DMS 273 treated with DMSO at 0.1 percent for 48 hours (cell line): ENCODE measurements at places on chromosomes 2 and 18.

DNA sequence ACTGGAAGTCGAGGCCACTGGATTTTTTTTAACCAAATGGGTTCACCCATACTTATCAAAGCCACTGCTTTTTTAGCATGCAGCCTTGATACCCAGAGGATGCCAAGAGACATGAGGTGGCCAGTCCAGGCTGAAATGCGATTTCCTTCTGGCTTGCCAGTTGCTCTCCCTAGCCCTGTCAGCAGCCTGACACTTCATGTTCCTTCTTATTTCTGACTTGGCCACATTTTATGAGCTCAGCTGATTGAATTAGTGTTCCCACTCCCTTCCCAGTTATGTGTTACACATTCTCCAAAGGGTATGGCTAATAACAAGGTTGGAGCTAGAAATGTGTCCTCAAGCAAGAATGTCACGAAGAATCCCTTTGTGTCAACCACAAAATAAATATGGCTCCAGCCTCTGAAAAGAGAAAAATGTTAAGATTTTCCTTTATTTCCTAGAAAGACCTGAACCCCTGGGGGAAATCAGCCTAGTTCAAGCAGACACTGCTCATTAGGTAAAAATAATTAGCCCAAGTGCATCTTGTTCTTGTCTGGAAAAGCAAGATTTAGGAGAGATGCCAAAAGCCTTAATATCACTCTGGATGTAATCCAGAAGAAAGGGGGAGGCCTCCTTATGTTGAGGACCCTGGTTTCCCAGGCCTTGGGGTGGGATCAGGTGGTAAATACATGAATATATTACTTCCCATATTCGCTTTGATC, 121.7 kb upstream of the TACR1 start:
- no peak for DNase-seq

DNA sequence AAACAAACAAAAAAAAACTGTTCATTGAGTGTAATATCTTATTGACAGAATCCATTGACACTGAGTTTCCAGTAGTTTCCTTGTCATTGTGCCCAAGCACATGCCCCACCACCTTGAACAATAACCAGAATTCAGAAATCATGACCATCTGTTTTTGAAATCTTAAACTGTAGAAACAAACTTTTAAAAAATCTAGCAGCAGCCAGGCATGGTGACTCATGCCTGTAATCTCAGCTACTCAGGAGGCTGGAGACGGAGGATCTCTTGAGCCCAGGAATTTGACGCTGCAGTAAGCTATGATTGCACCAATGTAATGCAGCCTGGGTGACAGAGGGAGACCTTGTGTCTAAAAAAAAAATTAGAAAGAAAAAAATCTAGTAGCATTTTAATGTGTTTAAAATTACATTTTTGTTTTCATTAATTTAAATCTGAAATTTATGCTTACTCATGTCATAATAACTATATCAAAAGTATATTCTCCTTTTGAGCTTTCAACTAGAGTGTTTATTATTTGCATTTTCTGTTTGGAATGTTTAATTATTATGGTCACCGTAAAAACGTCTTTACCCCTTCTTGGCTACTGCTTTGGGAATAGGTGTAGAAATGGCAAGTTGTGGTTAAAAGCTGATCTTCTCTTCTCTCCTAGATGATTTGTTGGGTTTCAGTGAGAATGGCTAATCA, 25.2 kb upstream of the STON1 start:
- DNase-seq = no peak

DNA sequence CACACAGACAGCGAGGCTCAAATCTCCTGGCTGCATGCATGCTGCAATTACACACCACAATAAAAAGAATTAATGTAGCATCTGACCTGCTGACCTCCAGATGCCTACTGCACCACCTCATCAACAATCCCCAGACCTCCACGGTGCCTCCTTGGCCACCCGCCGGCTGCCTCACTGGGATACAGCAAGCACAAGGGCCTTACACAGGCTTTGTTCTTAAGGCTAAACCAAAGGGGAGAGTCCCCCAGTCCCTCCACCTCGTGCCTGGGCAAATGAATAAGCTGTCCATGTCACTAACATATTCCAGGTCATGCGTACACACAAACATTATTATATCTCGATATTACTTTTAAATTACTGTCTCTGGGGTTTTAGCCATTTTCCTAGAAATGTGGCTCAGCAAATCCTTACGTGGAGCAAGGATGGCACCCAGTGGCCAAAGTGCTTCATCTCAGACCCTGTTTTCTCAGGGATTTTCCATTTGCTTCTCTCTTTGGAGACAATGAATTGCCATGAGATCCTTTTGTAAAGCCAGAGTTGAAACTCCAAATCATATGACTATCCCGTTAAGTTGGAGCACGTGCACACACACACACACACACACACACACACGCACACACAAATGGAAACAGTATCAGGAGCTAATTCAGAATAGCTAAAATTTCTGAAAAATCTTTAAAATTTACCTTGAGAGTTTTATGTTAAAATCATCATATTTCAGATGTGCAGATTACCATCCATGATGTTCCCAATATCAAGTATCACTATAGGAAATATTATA, 313.8 kb downstream of the PDE11A start:
- peak; percentile 31 for DNase-seq

- peak; percentile 78 for DNase-seq
Measured at GRCh38 chr2:215060861-215061536, 77.4 kb downstream of the ABCA12 start.

- no peak for DNase-seq
Measured at GRCh38 chr2:157830696-157831570, 45.2 kb downstream of the ACVR1 start.

DNA sequence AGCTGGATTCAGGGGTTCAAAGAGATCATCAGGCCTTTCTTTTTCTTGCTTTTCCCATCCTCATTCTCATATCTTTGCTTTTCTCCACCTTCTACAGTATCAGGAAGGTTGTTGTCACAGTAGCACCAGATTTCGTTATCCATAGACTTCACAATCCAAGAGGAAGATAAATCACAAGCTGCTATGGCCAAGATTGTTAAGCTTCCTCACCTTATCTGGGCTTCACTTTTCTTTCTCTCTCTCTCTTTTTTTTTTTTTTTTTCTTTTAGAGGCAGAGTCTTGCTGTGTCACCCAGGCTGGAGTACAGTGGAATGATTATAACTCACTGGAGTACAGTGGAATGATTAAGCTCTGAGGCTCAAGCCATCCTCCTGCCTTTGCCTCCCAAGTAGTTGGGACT, 93.5 kb downstream of the TTC27 start:
- DNase-seq = no peak

DNA sequence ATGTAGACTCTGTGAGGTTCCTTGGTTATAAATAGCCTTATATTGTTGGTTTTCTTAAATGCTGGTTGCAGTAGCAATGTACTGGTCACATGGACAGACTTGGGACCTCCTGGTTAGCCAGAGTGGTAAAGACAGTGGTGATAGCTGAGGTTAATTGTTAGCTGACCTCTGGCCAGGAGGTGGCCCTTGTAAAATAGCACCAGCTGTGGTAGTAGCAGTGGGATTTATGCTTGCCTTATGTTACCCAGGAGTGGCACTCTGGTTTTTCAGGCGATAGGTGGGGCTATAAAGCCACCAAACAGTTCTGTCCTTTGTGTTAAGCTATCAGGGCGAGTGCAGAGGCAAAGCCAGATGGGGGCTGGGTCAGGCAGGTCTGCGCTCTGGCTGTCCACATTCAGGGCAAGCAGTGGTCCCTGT, 94.8 kb upstream of the SRD5A2 start:
- DNase-seq = no peak

- DNase-seq = no peak
Measured at GRCh38 chr2:128748835-128749605, 430.4 kb upstream of the HS6ST1 start.

- no peak for DNase-seq
Measured at GRCh38 chr2:202373490-202373889, 2.6 kb upstream of the BMPR2 start.

GRCh38 chr2:159506202-159506601, 110.1 kb downstream of the BAZ2B start:
- no peak for DNase-seq

DNA sequence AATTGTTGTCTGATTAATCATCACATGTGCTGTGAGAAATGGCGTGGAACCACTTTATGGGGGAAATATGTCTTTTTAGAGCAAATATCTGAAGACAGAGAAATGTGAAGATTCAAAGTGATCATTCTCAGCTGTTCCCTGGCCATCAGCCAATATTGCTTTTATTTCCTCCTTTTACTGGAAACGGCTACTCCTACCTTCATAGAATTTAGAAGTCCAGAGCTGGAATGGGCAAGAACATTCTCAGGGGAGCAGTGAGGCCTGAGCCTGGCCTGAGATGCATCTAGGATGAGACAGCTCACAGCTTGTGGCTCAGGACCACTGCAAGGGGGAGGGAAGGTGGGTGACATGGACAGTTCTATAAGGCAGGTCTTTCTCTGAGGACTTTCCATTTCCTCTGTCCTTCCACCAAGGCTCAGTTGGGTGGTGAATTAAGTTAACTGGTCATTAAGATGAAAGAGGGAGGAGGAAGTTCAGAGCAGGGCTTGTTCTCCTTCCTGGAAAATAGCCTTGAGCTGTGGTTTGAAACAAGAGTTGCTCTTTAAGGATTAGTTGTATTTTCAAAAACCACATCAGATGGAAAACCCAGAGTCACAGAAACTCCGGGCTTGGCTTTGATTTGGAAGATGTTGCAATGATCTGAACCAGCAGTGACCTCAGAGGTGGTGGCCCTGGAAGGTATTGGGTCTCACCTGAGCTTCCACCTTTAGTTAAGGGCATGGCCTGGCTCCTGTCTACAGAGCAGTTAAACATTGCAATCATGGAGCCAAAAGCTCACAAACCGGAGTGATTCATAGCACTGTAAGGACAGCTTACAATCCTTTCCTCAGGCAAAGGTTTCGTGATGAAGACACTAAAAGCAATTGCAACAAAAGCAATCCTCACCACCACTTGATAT, 144.3 kb downstream of the VAPA start:
- no peak for DNase-seq

GRCh38 chr18:62200121-62200914, 13.3 kb downstream of the RELCH start:
- no peak for DNase-seq

- DNase-seq = no peak
Measured at GRCh38 chr2:67797801-67798540, 264.8 kb downstream of the C1D start.

DNA sequence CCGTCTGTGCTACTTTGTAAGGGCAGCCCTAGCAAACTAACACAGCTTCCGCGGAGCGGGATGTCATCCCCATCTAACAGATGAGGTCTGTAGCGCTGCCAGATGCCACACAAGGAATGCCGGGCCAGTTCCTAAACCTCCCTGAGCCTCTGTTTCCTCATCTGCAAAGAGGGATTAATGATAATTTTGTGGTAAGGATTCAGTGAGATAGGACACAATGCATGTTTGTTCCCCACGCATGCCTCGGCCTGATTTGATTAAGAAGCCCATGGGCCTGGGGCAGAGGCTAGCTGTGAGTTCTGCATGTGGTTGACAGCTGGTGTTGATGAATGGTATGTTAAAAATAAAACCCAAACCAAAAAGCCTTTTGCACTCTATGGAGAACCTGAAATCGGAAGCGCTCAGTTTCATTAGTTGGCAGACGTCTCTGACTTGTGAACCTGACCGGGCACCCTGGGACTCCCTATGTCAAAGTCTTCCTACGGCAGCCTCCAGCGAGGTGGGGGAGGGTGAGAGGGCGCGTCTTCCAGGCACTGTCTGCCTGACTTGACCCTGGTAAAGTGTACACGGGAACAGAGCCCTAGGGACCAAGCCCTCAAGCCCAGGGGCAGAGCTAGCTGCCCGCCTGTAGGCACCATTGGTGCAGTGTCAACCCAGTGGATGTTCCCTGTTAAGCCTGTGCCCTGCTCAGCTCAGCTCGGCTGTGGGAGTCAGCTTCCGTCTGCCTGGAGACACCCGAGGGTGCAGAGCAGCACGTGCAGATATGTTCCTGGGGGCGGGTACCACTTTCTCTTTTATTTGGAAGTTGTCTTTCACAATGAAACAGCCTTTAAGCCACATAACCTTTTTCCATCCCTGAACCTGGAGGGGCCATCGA, 14.8 kb upstream of the INHBB start:
- no peak for DNase-seq
